ENCODE measurements at places on chromosomes 1 and 21.

DNA sequence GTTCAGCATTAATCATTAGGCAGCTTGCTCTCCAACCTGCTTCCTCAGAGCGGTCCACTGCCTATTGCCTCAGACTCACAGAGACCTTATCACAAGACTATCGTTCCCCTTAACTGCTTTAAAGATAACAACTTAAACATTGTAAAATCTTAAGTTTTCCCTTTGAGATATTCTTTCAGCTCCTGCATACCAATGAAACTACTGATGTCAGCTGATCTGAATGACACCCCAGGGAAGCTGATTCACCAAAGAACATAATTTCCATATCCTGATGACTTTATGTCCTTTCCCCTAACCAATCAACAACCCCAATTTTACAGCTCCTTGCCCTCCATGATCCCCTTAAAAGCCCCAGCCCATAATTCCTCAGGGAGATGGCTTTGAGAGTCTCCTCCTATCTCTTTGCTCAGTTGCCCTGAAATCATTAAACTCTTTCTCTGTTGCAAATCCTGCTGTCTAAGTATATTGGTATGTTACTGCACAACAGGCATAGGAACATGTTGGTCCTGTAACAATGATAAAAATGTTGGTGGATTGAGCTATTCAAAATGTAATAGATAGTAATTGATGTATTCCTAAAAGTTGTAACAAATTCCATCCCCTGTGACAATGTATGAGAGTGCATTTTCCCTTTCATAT lies 621.4 kb upstream of the RGS18 start:
- no peak for DNase-seq

DNA sequence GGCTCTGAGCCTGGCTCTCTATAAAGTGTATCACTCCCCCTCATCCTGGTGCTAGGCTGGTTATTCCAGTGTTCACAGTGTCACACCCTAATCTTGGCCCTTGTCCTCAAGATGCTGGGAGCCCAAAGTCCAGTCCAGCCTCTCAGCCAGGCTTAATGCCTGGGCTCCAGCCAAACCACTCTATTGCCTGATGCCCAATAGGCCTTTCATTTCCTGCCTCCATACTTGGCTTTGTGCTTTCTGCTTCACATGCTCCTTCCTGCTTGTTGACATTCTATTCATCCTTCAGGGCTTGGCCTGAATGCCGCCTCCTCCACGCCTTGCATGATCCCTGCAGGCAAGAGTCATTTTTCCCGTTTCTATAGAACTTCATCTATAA lies 1.7 kb downstream of the KLHDC8A start:
- DNase-seq = peak; percentile 70

DNA sequence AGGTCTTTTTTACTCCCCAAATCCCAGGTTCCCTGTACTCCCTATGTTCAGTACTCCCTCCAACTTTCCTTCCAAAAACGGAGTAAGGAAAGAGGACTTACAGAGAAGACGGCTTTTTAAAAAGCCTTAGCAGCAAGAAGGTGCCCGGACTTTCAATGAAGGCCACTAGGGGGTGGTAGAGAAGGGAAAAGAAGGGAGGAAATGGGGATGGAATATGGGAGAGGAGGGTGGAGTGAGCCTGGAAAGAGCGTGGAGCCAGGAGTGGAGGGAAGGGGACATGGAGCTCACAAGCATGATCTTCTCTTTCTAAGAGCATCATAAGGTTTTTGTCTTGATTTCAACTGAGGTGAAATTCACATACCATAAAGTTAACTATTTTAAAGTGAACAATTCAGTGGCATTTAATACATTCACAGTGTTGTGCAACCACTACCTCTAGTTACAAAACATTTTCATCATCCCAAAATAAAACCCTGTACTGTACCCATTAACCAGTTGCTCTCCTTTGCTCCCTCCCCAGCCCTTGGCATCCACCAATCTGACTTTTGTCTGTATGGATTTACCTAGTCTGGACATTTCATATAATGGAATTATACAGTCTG lies 129.9 kb downstream of the ZNF281 start:
- peak; percentile 35 for DNase-seq

DNA sequence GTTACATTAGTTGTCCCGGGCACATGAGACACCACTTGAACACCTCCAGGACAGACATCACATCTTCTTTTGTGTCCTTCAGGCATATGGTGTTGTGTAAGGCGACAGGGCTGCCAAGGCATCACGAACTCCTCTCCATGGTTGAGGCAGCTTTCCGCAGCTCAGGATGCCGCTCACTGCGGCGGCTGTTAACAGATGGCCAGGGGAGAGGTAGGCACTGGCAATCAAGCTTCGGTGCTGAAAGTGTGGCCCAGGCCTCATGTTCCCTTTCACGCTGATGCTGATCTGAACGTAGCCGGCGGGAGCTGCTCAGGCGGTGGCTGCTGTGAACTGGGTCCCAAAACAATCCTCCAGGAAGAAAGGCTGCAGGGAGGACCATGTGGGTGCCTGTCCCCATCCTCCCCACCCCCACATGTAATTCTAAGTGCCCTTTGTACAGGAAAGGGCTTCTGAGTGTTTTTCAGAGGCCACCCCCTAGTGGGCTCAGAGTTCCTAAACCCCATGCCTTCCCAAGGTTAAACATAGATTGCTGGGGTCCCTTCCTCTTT lies 287.1 kb upstream of the AJAP1 start:
- no peak for DNase-seq

DNA sequence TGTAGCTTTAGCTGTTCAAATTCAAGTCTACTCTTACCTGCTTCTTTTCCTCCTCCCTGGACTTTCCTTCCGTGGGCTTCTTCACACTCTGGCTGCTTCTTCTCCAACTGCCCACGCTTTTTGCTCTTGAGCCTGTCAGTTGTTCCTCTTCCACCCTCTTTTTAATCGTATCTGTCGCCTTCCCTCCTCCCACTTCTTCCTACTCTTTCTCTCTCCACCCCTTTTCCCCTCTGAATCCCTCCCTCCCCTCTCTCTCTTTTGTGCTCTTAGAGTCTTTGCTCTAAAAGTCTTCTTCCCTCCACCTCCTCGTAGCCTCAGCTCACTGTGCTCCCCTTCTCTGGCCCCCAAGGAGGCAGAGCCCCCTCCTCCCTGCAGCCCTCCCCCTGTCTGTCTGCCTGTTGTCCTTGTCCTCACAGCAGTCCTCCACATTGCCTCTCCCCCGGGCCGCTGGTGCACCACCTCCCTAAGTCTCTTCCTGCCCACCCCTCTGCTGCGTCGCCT lies 12.9 kb upstream of the GJA5 start:
- DNase-seq = no peak

DNA sequence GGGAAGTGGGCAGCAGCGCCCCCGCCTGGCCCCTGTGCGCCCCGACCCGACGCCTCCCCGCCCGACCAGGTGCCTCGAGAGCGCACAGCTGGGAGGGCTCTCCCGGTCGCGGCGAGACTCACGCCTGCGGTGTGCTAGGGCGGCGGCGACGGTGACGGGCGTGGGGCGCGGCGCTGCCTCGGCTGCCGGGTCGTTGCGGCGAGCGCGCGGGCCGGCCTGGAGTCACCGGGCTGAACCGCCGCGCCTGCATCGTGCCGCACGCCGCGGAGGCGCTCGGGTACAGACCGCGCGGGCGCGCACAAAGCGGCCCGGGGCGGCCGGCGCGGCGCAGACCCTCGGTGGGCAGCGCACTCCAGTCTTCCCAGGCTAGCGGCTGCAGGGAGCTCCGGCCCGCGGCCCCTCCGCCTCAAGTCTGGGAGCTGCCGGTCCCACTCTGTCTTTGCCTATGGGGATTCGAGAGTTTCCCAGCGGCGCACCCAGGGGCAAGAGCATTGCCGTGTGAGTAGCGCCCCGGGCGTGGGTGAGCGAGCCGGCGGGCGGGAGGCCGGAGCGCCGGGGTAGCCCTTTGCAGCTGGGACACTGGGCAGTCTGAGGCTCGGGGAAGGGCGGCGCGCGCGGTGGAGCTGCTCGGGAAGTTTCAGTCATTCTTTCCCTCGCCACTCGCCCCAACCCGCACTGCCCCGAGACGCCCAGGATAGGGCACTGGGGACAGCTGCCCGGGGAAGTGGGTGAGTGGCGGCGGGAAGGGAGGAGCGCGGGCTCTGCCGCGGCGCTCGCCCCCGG lies at the start of gene SLC35F3:
TSS of gene SLC35F3 (plus strand) at position 44 of the 783 bp plus-strand sequence.
- peak; percentile 82 for DNase-seq

DNA sequence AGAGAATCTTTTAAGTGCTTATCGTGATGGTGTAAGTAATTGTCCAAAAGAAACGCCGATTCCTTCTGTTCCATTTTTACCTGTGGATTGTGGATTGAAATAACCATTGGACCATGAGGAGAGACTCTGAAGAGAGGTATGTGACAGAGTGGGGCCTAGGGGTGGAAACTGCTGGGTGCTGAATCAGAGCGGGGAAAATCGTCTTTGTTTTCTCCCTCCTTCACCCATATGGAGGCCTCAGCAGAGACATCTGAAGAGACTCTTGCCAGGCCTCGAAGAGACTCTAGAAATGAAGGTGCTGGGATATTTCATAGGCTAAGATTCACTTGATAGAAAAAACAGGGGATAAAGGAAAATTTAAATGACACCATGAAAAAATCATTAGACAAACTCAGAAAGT lies 1327.0 kb downstream of the BRINP3 start:
- no peak for DNase-seq

DNA sequence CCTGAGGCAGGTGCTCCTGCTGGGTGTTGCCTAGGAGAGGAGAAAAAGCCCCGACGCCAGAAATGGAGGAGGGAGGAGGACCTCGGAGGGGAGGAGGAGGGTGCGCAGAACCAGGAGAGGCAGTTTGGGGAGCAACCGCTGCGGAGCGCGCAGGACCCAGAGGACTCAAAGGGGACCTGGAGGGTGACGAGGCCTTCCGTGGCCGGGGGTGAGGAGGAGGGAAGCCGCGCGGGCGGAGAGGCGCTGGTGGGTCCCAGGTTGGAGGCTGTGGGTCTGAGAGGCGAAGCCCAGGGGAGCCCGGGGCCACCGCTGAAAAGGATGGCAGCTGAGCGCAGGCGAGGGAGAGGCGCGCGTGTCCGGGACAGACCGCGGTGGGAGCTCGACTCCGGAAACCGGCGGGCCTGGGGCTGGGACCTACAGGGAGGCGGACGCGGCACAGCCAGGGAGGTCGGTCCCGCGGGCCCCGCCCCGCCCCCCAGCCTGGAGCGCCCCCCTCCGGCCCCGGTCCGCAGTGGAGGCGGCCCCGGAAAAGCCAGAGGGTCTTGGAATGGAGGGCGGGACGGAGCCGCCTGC lies 15.1 kb downstream of the RNF223 start:
- DNase-seq = no peak
